ENCODE measurements at places on chromosomes 4 and X.

DNA sequence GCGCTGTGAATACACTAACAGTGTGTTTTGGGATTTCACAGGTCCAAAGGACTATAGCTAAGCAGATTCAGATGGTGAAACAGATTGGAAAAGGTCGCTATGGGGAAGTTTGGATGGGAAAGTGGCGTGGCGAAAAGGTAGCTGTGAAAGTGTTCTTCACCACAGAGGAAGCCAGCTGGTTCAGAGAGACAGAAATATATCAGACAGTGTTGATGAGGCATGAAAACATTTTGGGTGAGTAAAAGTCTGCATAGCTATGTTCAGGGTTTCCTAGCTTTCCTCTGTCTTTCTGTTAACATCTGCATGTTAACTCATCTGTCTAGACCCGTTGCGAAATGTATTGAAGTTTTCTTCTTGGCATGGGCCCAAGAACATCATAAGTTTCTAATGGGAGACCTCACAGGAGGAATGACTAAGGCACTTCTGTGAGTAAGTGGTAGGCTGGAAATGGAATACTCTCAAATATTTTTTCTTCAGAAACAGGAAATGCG is 372.1 kb downstream of the BMPR1B start:
- no peak overlapping the region for H3K27ac ChIP-seq
- H3K36me3 ChIP-seq, result no peaks in the 10 kb centered on the region
- no peak overlapping the region for H3K4me3 ChIP-seq
- H3K4me1 ChIP-seq, result peaks cover 4% of the 10 kb centered on the region
- DNase-seq, result no peak
- peaks cover 19% of the 10 kb centered on the region for H3K27me3 ChIP-seq

DNA sequence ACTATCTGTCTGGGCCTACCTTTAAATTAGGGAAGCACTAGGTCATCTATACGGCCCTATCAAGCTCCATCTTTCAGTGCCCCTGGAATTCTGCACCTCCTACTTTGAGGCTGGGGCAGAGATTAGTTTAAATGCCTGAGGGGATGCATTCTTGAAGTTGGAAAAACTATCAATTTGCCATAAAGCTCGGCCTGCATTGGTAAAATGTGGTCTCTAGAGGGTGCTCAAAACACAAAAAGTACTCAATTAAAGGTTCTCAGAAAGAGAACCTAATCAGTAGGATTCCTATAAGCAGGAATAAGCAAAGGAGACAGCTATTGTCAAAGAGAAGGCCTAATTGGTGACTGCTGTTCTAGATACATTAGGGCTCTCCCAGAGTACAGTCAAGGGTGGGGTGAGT is 111.7 kb downstream of the AMER1 start:
- no peaks in the 10 kb centered on the region for H3K27me3 ChIP-seq
- H3K4me3 ChIP-seq, result no peak overlapping the region
- DNase-seq, result no peak

DNA sequence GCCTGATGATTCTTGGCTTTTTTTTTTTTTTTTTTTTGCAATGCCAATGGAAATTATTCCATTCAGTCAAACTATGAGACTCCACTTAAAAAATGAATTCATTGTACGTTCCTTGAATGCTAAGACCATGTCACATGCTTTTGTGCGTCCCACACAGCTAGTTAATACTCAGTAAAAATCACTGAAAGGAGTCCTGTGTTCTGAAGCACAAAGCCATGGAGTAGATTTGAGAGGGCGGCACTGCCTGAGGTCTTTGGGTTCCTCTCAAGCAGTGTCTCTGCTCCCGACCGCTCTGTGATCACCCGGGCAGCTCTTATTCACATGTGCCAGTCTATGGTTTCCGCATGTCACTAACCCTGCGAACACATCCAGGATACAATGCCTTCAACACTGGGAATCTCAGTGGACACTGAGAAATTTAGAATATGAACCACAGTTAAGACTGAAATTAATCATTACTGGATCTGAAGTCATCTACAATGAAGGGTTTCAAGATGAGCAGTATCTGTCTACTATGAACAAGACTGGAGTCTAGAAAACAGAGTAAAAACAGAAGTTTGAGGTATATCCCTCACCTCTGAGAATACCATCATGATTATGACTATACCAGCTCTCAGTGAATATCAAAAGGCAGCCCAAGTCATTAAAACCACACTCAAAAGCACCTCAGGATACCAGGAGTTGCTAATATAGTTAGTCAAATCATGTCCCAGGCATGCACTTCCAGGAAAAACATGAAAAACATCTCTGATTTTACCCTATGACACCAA is 193.0 kb downstream of the MGST2 start:
- DNase-seq, result peak; percentile 47

DNA sequence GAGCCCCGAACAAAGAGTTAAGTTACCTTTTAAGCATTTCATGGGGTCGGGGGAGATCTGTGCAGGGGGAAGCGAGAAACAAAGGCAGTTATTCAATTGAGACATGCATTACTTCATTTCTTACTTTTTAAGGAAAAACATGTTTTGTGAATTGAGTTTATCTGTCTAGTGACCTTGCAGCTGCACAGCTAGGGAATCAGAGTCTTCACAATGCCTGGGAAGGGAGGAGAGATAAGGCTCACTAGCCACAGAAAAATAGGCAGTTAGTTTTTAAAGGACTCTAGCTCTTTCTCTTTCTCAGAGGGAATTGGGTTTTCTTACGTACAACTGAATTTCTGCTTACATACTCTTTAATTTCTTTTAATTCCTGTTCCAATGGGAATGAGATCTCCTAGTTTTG is 26.2 kb upstream of the ZBTB33 start:
- no peak overlapping the region for H3K4me3 ChIP-seq
- no peaks in the 10 kb centered on the region for H3K4me1 ChIP-seq
- DNase-seq, result no peak
- no peak overlapping the region for H3K27ac ChIP-seq
- no peaks in the 10 kb centered on the region for H3K36me3 ChIP-seq
- H3K27me3 ChIP-seq, result no peaks in the 10 kb centered on the region

DNA sequence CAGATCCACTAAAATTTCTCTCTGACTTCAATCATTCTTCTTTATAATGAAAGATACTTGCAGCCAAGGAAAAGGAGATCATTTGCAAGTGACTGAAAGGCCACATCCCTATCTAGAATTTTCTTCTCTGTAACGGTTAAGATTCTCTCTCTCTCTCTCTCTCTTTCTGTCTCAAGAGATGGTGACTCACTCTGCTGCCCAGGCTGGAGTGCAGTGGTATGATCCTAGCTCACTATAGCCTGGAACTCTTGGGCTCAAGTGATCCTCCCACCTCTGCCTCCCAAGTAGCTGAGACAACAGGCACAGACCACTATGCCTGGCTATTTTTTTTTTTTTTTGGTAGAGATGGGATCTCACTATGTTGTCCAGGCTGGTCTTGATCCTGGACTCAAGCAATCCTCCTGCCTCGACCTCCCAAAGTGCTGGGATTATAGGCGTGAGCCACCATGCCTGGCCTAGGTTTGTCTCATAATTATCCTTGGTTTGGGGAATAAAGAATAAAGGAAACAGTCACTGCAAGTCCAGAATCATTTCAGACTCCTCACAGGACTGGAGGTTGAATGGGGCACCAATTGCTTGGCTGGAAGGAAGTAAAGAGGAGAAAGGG is 33.3 kb upstream of the GALNT7 start:
- no peak overlapping the region for H3K27ac ChIP-seq
- no peaks in the 10 kb centered on the region for H3K36me3 ChIP-seq
- peaks cover 7% of the 10 kb centered on the region for H3K4me1 ChIP-seq

DNA sequence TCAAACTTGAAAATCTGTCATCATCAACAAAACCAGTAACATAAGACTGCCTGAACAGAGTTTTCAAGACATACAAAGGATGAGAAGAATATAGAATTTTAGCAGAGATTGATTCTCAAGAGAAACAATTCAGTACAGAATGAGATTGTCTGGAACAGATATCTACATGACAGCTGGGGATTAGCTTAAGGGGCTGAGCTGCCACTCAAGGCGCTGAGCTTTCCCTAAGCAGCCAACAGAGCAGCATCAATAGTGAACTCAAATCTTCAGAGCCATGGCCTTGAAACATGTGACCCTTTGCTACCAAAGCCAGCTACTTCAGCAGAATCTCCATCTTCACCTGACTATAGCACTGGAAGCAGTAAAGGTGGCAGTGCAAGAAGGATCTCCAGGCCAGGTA is 24.3 kb upstream of the PCDH10 start:
- H3K27me3 ChIP-seq, result no peaks in the 10 kb centered on the region
- H3K27ac ChIP-seq, result no peak overlapping the region
- no peaks in the 10 kb centered on the region for H3K36me3 ChIP-seq
- H3K4me3 ChIP-seq, result no peak overlapping the region
- DNase-seq, result no peak
- no peaks in the 10 kb centered on the region for H3K4me1 ChIP-seq

All from T-helper 2 cell treated with Interferon-gamma antibody and Interleukin-4, amounts not matched to agents 5 μg/mL and 100 μg/mL, for 36 hours (primary cell).